Stimulated activated CD4-positive, alpha-beta T cell treated with anti-CD3 and anti-CD28 coated beads, Interleukin-12 subunit alpha, Interleukin-12 subunit beta, amount 100 ng/mL, for 24 hours (primary cell): ENCODE measurements at places on chromosomes 4 and X.

GRCh38 chrX:46903458-46904242, 8.6 kb upstream of the JADE3 start:
- peak; percentile 21 for DNase-seq

DNA sequence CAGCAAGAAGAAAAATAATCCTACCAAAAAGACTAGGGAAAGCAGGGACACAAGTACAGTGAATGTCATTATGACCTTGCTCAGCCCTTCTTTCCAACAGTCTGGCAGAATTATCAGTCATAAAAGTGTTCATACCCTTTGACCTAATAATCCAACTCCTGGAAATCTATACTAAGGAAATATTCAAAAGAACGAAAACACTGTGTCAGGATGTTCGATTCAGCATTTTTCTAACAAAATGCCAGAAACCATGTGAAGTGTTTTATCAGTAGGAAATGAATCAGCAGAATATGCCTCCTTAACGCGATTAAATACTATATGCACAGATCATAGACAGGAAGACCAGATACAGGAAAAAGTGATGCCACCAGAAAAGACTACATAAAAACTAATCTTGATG, 16.2 kb upstream of the S100G start:
- DNase-seq, result no peak

DNA sequence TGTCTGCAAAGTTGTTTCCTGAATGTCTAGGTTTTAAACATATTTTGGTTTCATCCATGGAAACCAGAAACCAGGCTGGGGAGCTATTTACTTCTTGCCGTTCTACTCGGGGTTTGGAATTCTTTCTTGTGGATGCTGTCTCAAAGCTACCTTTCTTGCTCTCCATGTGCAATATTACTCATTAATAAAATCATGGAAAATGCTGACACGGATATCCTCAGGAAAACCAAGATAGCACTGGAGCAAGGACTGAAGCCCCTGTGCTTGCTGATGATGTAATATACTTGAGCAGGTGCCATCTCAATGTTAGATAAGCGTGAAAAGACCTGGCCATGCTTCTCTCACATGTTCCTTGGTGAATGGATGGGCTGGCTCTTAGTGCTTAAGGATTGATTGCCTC, 41.5 kb upstream of the HPF1 start:
- no peak for DNase-seq

GRCh38 chr4:20151436-20151835, 100.3 kb upstream of the SLIT2 start:
- no peak for DNase-seq

DNA sequence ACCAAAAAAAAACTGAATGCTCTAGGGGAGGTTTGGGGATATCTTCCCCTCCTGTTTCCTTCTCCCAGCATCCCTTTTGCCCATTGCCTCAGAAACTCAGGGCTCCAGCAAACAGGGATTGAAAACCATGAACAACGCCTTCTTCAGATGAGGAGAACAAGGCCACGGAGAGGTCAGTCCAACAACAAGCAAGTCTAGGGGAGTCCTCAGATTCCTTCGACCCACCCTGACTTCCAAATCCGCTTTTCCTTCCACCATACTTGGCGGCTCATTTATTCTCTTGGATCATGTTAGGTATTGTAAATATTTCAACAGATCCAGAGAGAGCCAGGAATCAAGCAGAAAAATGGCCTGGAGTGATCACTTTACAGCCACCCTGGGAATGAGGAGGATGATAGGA, 21.9 kb downstream of the REELD1 start:
- DNase-seq, result no peak

DNA sequence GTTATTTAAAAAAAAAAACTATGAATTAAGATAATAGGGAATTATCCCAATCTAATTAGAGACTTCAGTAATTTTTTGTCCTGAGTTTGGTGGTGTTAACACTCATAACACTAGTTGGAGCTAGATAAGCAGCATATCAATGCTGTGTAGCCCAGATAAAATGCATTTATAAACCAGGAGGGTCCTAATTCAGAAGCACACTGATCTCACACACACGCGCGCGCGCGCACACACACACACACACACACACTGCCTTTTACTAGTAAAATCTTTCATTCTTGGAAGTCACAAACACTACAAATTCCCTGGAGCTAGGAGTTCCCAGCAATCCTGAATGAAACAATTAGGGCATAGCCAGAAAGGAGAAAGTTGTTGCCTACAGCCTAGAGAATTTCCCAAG, 3.2 kb downstream of the UNC5C start:
- DNase-seq, result no peak

- no peak for DNase-seq
These were observed 284.0 kb upstream of the FRG1 start for GRCh38 chr4:189656641-189657040.

- no peak for DNase-seq
These were observed 50.3 kb downstream of the FTHL17 start for GRCh38 chrX:31021537-31021936.
